Stimulated activated CD4-positive, alpha-beta T cell treated with anti-CD3 and anti-CD28 coated beads, Interleukin-1b, Interleukin-23, amount 100 ng/mL, for 1 hour (primary cell): ENCODE measurements at places on chromosomes 2 and 18.

DNA sequence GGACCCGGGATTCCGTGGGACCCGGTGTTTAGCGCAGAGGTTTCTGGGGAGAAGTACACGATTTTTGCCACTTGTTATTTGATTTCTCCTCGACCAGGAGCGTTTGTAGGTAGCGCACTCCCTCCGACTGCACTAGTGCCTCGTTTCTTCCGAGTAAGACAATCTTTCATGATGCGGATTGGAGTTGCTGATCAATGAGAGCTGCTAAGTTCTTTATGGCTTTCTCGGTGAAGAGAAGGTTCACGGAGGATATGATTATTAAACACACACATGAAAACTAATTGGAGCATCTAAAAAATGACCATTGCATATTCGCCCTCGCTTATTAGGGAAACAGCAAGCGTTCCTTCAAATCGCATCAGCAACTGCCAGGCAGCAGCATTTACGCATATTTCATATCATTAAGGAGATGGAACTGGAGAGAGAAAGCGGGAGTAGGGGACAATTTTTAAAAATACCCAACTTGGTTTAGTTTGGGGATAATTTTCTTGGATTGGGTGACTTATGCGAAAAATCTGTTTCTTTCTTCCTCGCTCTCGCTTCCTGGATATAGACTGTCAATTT lies 616 bp downstream of the EML6 start:
- DNase-seq: no peak

GRCh38 chr2:141968433-141968832 lies 162.4 kb downstream of the LRP1B start:
- DNase-seq: no peak

GRCh38 chr2:22826703-22827102 lies 558.3 kb upstream of the KLHL29 start:
- no peak for DNase-seq

DNA sequence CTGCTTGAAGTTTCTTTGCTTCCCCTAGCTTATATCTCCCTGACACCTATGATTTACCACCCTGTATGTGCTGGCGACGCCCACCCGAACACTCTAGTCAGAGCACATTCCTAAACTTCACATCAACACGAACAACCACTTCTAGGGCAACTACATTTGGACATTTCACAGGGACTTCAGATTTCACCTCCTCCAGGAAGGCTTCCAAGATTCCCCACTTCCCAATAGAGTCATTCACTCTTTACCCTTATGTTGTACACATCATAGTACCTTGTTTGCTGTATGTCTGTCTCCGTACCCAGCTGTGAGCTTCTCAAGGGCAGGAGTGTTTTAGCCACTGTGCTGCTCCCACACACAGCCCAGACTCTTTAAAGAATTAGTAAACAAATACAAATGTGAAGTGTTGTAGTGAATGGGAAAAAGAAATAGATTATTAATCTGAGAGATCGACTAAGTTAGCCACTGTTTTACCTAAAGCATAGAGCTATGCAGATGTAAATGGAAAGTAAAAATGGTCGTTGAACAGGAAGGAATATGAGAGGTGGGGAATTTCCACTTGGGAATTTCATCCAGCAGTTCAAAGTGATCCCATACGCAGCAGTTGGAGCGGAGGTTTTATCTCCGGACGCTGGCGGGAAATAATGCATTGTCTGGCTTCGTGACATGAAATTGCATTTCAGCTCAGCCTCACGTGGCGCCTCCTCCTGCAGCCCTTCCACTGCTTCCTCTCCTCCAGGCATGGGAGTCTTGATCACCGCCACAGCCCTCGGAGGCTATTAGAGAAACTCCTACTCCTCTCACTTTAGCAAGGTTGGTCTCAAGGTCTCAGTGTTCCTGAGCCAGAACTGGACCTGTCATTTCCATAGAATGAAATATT lies 233.4 kb upstream of the COPS8 start:
- no peak for DNase-seq

DNA sequence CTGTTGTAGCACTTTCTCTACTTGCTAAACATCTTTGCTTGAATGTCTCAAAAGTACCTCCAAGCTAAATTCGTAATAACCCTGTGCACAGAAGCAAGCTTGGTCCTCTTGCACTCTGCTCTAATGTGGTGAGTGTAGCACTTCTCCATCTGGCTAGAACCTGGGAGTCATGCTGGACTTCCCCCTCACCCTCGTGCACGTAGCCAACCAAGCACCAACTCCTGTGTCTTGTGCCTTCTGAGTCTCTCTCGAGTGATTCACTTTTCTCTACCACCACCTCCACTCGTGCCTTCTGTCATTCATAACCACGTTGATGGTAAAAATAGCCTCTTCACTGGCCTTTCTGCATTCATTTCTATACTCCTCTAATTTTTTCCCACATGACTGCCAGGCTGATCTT lies 91.9 kb upstream of the KCNE4 start:
- DNase-seq: no peak

DNA sequence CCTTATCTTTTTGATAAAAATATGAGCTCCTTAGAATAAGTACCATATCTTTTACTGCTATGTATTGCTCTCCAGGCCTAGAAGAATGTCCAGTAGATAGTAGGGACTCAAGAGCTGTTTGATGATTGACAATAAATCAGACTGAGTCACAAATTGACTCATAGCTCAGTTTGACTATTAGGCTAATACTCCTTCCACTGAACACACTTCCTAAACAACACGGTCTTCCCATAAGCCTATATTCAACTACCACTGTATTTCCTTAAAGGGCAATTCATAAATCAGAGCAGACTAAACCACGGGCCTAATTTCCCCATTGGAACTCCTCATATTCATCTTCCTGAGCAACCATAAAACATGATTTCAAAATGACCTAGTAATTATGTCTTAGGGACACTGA lies 258.5 kb downstream of the ALK start:
- DNase-seq: no peak

GRCh38 chr2:41206004-41206403 lies 754.1 kb upstream of the SLC8A1 start:
- DNase-seq: no peak

- no peak for DNase-seq
Measured at GRCh38 chr2:111108745-111109271, 11.9 kb upstream of the BCL2L11 start.
